ENCODE measurements at places on chromosomes 5 and 9. TPM values are rescaled to one million over a fixed set of nuclear protein-coding genes. Genes with fewer than 3 reads are reported as not detected.
A peak's percentile ranks its signal among the peaks of the same experiment; 100 is the strongest.

CDC20B gene
- total RNA-seq, result 0.34 TPM

IFNA21 gene
- not detected for total RNA-seq

ZFP2 gene
- total RNA-seq, result 2.2 TPM

DNA sequence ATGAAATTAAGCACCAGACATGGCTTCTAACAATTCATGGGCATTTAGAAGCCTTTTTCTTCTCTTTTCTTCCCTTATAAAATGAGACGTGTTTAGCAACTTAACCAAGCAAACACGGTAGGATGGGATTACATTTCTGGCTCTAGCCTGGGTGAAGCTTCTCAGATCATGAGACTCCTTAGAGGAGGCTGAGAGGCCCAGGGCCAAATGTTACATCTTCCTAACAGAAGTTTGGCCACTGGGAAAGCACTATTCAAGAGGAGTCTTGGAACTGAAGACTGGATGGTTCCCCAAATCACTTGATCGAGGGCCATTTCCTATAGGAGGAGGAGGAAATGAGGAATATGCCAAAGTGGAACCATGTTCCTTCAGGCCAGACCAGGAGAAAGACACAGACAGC, 1.9 kb downstream of the GABRP start:
- no peaks in the 10 kb centered on the region for H3K27me3 ChIP-seq
- no peak for DNase-seq
- H3K27ac ChIP-seq, result no peak overlapping the region
- H3K36me3 ChIP-seq, result no peaks in the 10 kb centered on the region

DNA sequence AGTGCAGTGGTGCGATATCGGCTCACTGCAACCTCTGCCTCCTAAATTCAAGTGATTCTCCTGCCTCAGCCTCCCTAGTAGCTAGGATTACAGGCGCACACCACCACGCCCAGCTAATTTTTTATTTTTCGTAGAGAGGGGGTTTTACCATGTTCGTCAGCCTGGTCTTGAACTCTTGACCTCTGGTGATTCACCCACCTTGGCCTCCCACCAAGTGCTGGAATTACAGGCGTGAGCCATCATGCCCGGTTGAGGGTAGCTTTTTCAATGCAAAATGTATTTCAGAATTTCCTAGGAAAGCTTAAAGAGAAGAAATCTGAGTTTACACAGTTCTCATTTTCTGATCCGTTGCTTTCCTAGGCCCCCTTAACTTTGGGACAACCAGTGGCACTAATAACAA, 15.7 kb downstream of the BDP1 start:
- no peaks in the 10 kb centered on the region for H3K36me3 ChIP-seq
- H3K27ac ChIP-seq, result no peak overlapping the region
- H3K27me3 ChIP-seq, result no peaks in the 10 kb centered on the region

DNA sequence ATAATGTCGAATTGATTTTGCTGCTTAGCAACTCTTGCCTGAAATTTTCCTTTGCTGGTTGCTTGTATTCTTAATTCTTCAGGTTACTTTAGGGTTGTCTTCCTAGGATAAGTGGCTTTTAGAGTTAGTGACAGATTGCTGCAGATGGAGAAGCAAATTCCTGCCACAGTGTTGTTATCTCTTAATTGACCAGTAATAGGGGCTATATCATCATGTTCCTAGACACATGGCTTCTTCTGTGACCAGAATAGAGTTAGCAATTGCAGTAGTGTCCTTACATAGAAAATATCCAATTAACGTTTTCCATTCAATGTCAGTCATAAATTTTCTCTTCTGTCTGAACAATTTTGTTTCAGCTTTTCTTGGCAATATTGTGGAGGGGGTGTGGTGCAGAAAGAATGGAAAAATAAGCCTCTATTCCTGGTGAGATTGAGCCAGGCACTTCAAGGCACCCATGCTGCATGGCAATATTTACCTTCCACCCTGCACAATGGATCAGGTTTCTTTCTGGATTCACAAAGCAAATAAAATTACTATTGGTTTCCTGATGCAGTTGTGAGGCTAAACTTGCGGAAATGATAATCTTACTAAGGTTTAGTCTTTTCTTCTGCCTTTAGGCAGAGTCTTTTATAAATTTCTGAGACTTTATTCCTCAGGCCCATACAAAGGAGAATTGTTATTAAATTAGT, 1481.5 kb downstream of the EFNA5 start:
- H3K27me3 ChIP-seq, result no peaks in the 10 kb centered on the region
- H3K27ac ChIP-seq, result peak overlapping the region; percentile 62
- no peak for DNase-seq
- H3K4me3 ChIP-seq, result no peak overlapping the region

DNA sequence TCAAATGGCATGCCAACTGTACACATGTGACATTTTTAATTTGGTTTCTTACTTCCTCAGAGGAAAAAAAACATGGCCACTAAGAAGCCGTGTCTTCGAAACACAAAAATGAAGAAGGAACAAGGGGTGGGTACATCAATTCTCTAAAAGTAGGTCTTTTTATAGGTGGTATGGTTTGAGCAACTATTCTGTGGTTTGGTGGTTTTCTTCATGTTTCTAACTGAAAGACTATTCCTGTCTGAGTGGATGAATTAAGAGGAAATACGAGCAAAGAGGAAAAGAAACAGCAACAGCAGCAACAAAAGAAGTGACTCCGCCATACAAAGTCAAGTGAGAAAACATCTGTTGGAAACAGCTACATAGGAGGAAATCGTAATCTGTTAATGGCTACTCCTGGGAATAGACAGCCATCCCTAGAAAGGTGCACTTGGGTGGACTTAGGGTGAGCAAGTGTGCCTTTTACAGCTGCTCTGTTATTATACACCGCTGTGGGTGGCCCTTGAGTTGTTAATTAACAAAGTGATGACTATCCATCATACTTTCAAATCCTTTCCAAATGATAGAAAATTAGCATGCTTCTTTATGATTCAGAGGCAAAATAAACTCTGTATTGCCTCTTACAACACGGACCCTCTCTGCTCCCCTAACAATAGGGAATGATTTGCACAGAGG, 575.8 kb downstream of the TLE1 start:
- H3K4me1 ChIP-seq, result peaks cover 42% of the 10 kb centered on the region
- peak overlapping the region; percentile 91 for H3K27ac ChIP-seq
- peaks cover 2% of the 10 kb centered on the region for H3K27me3 ChIP-seq
- no peak for DNase-seq
- H3K36me3 ChIP-seq, result no peaks in the 10 kb centered on the region
